ENCODE measurements at places on chromosomes 11 and 22.
A peak's percentile ranks its signal among the peaks of the same experiment; 100 is the strongest.

GRCh38 chr11:61352038-61352437, 9.6 kb downstream of the CYB561A3 start:
- DNase-seq = no peak

DNA sequence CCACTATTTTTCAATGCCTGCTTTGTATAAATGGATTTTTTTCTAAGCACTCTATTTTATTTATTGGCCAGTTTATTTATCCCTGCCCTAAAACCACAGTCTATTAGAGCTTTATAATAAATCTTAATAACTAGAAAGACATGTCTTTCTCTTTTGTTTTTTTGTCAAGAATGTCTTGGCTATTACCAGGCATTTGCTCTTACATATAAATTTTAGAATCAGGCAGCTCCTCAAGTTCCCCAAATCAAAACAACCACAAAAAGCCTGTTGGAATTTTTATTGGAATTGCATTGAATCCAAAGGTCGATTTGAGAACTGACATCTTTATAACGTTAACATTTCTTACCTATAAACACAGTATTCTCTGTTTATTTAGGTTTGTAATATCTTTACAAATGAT, 85.8 kb upstream of the SC5D start:
- DNase-seq = no peak

DNA sequence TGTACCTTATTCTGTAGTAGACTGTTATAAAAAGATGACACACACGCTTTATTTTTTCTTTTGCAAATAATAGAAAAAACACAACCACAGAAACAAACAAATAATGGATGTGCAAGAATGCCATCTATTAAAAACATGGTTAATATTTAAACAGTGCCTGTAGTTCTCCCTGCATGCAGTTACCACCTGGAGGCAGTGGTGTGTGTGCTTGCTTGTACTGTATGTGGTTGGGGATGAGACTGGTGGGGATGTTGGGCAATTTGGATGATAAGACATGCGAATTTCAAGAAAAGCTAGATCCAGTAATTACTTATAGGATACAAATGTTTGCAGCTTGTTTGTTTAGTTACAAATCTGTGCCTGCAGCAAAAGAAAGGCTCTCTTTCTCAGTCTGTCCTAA, 3.6 kb downstream of the C11orf87 start:
- DNase-seq = no peak

DNA sequence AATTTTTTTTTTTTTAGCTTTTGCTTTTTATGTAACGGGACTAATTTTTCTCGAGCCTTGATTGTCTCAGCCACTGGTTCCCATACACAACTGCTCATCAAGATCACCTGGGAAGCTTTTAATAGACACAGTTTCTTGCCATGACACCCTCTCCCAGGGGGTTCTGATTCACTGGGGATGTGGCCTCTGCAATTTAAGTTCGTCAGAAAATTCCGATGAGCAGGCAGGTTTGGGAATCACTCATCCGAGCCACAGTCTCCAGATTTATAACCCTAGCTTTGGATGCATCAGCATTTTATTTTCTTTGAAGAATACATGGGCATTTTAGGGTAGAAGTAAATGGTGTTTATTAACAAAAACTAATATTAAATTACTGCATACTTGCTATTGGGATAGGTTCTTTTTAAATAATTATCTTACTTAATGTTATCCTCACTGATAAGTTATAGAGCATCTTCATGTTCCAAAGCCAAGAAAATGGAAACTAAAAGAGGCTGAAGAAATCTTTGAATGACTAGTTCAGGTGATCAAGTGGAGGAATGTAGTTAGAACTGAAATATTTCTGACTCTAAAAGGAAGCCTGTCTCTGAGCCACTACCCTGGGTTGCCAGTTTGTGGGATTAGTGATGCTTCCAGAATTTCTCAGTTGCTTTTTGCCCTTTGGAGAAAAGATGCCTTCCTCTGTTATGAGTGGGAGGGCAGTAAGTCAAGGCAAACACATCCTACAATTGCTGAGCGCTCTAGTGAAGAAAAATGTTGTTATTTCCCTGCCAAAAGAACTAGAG, 319.0 kb downstream of the DDX10 start:
- no peak for DNase-seq

- no peak for DNase-seq
These were observed 31.9 kb upstream of the FTH1 start for GRCh38 chr11:61999141-61999975.

- DNase-seq = peak; percentile 83
These were observed 120.6 kb upstream of the LMO1 start for GRCh38 chr11:8384199-8384821.

- no peak for DNase-seq
These were observed 11.8 kb downstream of the CASP4 start for GRCh38 chr11:104956528-104956927.

GRCh38 chr11:21582791-21583190, 610.1 kb upstream of the ANO5 start:
- no peak for DNase-seq

DNA sequence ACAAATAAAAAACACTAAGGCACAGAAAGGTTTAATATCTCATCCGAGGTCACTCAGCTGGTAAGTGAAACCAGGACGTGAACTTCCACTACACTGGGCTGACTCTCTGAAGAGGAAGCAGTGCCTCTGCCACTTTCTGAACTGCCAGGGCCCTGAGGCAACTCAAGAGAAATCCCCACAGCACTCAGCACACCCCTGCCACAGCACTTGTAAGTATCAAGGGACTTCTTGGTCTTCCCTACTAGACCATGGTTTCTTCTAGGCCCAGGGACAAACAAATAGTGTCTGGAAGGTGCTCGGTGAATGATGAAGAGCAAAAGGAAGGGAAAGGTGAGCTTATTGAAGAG, 49.7 kb downstream of the RPL27A start:
- no peak for DNase-seq

DNA sequence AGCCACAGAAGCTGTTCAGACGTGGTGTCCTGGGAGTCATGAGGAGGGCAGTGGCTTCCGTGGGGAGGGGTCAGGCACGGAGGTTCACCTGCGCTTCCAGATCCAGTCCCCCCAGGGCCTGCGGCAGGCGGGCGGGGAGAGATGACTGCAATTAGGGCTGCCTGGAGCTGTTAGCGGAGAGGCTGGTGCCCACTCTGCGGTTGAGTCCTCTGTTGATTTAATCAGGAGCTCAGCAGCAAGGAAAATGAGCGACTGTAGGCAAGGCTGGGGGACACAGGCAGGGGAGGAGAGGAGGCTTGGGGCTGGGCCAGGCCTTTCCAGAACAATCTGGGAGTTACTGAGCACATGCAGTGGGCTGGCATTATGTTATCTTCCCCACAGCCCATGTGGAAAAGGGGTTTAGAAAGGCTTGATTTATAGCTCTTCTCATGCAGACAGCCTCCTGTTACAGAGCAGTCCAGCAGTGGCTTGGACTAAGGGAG, 13.1 kb downstream of the PLCB3 start:
- DNase-seq = peak; percentile 68

GRCh38 chr11:31987118-31988005, 103.5 kb upstream of the RCN1 start:
- peak; percentile 27 for DNase-seq

DNA sequence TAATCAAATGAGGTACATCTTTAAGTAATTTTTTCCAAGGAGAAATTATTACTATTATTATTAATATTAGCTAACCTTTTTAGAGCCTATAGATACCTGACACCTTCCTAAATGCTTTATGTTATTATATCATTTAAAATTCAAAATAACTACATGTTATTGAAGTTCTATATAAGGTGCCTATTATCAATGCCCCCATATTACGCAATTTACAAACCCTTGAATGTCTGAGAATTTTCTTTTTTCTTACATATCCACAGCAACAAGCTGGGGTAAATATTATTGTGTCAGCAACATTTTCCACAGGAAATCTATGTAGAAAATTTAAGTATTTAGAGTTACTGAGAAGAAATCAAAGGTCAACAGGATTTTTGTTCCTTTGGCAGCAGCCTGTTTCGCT, 327.3 kb downstream of the NXPE2 start:
- no peak for DNase-seq

DNA sequence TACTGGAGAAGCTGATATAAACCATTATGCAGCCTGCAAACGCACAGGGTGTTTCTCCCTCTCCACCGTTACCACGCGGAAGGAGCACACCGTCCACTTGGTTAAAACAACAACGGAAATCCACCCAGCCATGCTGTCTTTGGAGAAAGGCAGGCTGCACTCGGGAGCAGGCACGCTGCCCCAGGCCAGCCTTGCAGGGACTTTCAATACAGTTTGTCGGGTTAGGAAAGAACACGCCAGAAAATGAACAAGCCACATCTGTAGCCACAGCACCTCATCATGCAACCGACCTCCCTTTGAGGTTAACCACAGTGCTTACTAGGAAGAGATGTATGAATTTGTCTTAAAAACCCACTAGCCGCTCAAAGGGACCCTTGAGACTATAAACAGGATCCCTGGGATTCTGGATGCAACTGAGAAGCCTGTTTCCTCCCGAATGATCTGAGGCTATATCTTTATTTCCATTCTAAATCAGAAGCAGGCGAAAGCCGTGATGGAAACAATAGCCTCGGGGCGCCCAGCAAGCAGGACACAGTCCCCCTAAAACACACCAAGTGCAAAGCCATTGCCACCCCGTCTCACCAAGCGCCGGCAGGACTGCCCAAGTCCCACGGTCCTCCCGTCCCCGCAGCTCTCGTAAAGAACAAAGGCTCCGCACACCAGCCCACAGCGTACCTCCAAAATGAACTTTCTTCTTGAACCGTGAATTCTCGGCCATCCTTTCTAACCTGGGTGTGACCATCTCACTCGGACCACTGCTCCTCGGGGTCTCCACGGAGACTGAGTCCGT, 318.9 kb downstream of the CTTN start:
- no peak for DNase-seq

- peak; percentile 94 for DNase-seq
These were observed 17.0 kb upstream of the CDON start for GRCh38 chr11:126079621-126080124.

DNA sequence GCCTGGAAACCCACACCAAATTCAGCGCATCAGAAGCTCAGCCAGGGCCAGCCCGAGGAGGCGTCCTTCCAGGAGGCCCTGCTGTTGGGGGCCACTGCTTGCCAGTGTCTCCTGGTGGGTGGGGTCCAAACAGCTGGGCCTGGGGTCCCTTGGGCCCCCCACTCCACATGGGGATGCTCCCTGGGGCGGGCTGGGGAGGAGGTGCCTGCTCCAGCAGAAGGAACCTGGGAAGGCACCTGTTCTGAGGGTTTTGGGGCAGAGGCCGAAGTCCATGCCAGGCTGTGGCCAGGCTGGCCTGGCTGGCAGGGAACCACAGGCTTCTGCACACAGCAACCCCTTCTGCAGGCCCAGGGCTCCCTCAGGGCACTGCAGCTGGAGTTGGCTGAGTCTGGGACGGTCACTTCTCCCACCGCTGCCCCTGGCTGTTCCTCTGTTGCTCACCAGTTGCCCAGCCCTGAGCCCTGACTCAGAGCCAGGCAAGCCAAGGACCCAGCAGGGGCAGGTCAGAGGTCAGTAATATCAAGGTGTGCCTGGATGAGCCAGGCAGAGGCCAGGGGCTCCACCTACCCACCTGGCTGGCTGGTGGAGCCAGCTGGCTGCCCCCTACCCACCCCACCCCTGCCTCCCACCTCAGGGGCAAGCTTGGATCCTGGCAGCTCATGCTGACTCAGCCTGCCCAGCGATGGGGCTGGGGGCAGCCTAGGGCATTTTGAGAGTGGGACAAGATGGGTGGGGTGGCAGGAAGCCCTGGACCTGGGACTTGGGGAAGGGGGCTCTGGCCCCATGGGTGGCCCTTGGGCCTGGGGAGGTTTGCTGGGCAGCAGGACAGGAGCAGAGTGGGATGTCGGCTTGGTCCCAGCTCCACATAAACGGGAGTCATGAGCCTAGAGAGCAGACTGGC, 12.0 kb upstream of the PHLDA2 start:
- no peak for DNase-seq

- peak; percentile 76 for DNase-seq
These were observed at the start of gene DNAJB13 for GRCh38 chr11:73950869-73951710. TSS of gene DNAJB13 (plus strand) at chr11:73951026. CDS start at chr11:73951070, 44 bp downstream.

DNA sequence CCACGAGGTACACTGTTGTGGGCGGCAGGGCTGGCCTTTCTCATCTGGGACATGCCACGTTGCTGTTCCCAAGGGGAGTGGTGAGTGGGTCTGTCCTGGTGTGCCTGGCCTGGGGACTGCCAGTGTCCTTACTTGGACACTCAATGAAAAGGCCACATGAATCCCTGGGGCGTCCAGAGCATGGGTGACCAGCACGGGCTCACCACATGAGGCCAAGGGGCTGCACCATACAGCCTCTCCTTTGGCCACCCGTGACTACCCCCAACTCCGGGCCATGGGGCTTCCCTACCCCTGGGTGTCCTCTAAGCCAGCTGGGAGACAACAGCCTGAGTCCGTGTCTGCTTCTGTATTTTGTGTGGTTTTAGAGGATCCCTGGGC, 20.2 kb upstream of the TXNRD2 start:
- no peak for DNase-seq

- no peak for DNase-seq
These were observed 398.8 kb downstream of the GUCY1A2 start for GRCh38 chr11:106619320-106619990.

DNA sequence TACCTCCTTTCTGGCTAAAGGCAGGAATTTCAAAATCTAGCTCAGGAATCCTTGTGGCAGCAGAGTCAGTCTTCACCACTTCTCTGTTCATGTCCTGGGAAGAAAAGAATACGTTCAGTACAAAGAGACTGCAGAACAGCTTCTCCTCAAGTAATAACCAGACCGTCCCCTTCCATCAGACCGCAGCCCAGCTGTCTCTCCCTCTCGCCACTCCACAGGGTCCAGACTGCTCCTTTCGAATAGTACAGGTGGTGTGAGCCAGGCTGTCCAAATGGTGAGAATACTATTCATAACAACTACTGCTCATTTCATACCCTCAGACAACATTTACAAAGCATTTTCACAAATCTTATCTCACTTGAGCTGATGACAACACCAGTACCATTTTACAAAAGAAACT, 857 bp downstream of the ZPR1 start:
- DNase-seq = no peak

GRCh38 chr11:45318516-45318915, 32.4 kb upstream of the SYT13 start:
- no peak for DNase-seq

DNA sequence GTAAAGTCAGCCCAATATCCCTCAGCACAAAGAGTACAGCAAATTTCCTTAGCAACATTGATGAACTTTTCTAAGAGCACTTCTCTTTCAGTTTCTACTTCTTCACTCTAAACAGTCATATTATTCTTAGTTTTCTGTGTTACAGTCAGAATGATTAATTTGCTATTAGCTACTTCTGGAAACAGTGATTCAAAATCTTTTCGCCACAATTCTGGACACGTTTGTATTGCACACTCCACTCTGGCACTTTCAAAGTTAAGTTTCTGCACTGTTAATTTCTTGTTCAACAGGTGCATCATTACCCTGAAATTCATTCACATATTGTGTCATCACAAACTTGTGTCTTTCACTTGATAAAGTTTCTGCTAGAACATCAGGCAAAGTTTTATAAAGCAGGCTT, 22.5 kb downstream of the ABTB2 start:
- no peak for DNase-seq

GRCh38 chr11:128300785-128301184, 286.6 kb downstream of the ETS1 start:
- DNase-seq = no peak

Measured in ELF-1 (cell line).